Lung (tissue), 17 donors: ENCODE measurements at places on chromosomes 5 and 9. TPM values are rescaled to one million over a fixed set of nuclear protein-coding genes. Genes with fewer than 3 reads are reported as not detected.

DNA sequence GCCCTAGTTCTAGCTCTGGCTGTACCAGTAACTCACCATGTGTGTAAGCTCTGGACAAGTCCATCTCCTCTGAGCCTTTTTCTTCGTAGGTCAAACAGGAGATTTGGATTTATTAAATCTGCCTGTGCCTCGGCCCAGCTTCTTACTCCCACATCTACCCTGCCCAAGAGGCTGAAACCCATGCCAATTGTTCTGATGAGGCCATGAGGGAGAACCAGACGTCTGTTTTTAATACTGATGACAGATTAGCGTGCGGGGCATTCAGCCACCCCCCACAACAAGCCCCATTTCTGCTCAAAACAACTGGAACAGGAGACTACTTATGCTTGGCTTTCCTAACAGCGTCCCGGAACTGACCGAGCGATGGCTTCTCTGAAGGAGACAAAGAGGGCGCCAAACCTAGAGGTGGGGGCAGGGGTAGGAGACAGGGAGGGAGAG lies 81.2 kb upstream of the TRIM32 start:
- DNase-seq: no peak
- H3K4me3 ChIP-seq: no peak overlapping the region
- no peak overlapping the region for H3K27ac ChIP-seq
- H3K36me3 ChIP-seq: no peaks in the 10 kb centered on the region
- H3K4me1 ChIP-seq: no peaks in the 10 kb centered on the region

DNA sequence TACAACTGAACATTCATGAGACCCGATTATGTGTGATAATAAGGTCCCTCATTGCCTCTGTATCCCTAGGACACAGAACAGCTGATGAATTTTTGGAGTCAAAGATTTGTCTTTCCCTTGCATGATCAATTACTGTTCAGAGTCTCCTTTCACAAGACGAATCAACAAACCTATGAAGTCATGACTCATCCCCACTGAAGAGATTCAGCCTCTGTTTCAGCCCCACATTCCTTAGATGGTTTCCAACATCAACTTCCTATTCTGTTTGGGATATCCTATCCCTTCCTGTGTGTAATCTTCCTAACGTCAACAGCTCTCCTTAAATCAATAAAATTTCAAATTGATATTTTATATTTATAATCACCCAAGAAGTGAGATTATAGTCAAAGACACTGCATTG lies 199.0 kb downstream of the DNAH5 start:
- no peak overlapping the region for H3K27ac ChIP-seq
- no peaks in the 10 kb centered on the region for H3K27me3 ChIP-seq
- no peaks in the 10 kb centered on the region for H3K36me3 ChIP-seq
- no peaks in the 10 kb centered on the region for H3K4me1 ChIP-seq

DNA sequence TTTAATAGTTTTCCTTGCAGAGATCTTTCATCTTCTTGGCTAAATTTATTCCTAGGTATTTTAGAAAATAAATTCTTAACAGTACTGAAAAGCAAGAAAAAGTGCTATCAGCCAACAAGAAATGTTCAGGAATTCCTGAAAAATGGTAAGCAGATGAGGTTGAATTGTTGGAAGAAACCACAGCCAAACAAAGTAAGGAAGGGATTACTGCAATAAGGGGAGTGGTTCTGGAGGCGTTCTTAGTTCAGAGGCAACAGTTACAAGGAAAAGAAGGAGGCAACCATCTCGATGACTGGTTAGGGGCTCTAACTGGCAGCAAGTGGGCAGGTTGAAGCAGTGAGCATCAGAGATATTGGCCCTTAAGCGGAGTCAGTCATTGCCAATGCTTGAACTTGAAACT lies 12.8 kb upstream of the OR13J1 start:
- H3K36me3 ChIP-seq: no peaks in the 10 kb centered on the region
- DNase-seq: no peak
- H3K4me1 ChIP-seq: no peaks in the 10 kb centered on the region

GRCh38 chr5:149996205-149996890 lies 4.1 kb downstream of the TIGD6 start:
- no peak overlapping the region for H3K4me3 ChIP-seq
- peak; percentile 32 for DNase-seq
- H3K27me3 ChIP-seq: no peaks in the 10 kb centered on the region
- H3K36me3 ChIP-seq: peaks cover 6% of the 10 kb centered on the region
- H3K27ac ChIP-seq: no peak overlapping the region
- H3K4me1 ChIP-seq: peaks cover 2% of the 10 kb centered on the region

GRCh38 chr9:81538890-81539289 lies 150.5 kb downstream of the TLE1 start:
- H3K27me3 ChIP-seq: no peaks in the 10 kb centered on the region
- no peaks in the 10 kb centered on the region for H3K36me3 ChIP-seq
- no peak overlapping the region for H3K4me3 ChIP-seq
- DNase-seq: no peak
- H3K27ac ChIP-seq: no peak overlapping the region

GRCh38 chr9:81833563-81834345 lies 94.5 kb upstream of the SPATA31D4 start:
- peak; percentile 24 for DNase-seq
- no peaks in the 10 kb centered on the region for H3K4me1 ChIP-seq

GRCh38 chr5:135020111-135020895 lies 13.7 kb downstream of the PITX1 start:
- H3K27me3 ChIP-seq: peaks cover 3% of the 10 kb centered on the region
- H3K4me1 ChIP-seq: no peaks in the 10 kb centered on the region
- H3K27ac ChIP-seq: no peak overlapping the region
- H3K36me3 ChIP-seq: no peaks in the 10 kb centered on the region

DNA sequence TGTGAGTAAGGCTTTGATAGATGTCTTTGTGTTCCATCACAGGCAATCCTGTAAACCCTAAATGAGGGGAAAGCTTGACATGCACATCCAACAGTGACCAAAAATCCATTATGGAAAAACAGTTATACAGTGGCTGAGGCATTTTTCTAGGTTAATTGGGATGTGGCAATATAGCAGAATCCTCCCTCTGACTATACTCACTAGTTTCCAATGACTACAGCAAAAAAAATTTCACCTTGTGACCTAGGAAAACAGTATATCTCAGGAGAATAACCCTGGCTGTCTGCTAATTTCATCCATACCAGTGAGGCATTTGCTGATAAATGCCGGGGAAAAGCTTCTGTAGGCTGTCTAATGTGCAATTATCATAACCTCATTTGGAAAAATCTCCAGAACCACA lies 49.9 kb upstream of the SNCAIP start:
- H3K27ac ChIP-seq: no peak overlapping the region
- peaks cover 4% of the 10 kb centered on the region for H3K4me1 ChIP-seq
- H3K36me3 ChIP-seq: no peaks in the 10 kb centered on the region

- peak; percentile 34 for DNase-seq
- H3K4me1 ChIP-seq: no peaks in the 10 kb centered on the region
- no peaks in the 10 kb centered on the region for H3K36me3 ChIP-seq
- no peaks in the 10 kb centered on the region for H3K27me3 ChIP-seq
Observed at GRCh38 chr9:107548298-107549142, 59.0 kb upstream of the KLF4 start.

DNA sequence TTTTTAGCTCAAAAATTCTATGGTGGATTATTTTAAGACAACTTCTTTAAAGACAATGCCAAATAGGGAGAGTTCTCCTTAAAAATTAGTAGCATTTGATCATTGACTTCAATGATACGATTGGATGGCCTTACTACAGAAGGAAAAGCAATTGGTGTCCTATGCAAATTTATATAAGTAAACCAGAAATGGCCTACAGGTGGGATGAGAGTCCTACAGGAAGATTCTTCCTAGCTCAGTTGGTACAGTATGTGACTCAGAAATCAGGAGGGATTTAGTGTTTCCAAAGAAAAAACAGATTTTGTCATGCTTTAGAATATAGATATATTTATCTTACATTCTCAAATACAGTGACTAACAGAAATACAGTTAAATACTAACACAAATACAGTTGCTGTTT lies 6.5 kb downstream of the ANKRA2 start:
- H3K4me3 ChIP-seq: no peak overlapping the region
- H3K36me3 ChIP-seq: peaks cover 19% of the 10 kb centered on the region
- H3K4me1 ChIP-seq: no peaks in the 10 kb centered on the region
- no peak for DNase-seq
- no peak overlapping the region for H3K27ac ChIP-seq

Gene PCDHA9
- total RNA-seq: 0.68 TPM

Gene SNX24
- 39.4 TPM for total RNA-seq

Gene ARRDC1
- total RNA-seq: 94.8 TPM

Gene ZNF618
- total RNA-seq: 16.3 TPM

Gene ABO
- 23.0 TPM for total RNA-seq

Gene SCGB3A2
- 305 TPM for total RNA-seq

Gene SPOCK1
- total RNA-seq: 4.5 TPM

Gene ACSL6
- total RNA-seq: 0.43 TPM

Gene LHFPL2
- total RNA-seq: 48.4 TPM

Gene PGM5
- 51.7 TPM for total RNA-seq
